NCI-H345 (cell line): ENCODE measurements at places on chromosomes 3 and 15.

GRCh38 chr3:197030379-197031314 lies 1.0 kb upstream of the MELTF start:
- DNase-seq, result no peak

DNA sequence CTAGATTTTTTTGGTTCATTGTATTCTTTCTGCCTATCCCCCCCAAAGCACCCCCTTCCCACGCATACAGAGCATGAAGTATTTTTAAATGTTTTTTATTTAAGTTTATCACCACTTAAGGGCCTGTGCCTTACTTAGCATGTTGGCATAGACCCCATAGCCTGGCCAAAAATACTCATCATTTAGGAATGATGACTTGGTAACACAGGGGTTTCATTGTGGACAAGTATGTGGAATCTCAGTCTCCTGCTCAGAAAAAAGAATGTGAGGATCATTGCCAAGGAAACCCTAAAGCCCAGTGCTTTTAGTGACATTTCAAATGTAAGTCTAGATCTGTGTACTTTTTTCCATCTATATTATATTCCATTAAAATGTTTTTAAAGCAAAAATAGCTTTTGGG lies 146.3 kb downstream of the ALCAM start:
- DNase-seq, result no peak

DNA sequence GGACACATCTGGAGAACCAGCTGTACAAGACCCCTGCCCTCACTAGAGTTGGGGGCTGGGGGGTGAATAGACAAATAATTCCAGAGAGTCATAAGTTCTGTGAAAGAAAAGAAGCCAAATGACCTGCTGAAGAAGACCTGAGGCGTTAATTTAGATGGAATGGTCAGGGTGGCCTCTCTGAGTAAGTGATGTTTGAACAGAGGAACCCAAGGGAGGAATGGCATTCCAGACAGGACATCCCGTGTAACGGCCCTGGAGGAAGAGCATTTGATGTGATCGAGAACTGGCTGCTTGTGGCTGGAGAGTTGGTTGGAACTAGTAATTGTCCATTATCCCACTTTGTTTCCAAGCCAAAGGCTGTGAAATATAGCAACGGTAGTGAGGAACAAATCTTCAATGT lies 1.7 kb downstream of the NR2C2 start:
- no peak for DNase-seq

DNA sequence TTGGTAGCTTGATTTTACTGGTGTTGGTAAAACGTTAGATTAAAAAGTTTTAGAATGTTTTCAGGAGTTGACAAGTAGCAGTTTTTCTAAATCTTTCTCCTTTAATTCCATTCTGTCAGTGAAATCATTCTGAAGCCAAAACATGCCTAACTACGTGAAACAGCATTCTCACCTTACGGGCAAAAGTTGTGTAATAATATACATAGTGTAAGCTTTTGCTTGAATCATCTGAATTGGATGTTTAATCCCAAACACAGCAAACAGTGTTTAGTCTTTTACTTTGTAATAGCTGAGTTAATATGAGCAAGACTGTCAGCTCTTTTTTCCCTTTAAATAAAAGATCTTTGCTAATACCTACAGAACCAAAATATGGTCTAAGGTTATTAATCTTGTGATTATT lies 100.6 kb downstream of the CYP19A1 start:
- no peak for DNase-seq

DNA sequence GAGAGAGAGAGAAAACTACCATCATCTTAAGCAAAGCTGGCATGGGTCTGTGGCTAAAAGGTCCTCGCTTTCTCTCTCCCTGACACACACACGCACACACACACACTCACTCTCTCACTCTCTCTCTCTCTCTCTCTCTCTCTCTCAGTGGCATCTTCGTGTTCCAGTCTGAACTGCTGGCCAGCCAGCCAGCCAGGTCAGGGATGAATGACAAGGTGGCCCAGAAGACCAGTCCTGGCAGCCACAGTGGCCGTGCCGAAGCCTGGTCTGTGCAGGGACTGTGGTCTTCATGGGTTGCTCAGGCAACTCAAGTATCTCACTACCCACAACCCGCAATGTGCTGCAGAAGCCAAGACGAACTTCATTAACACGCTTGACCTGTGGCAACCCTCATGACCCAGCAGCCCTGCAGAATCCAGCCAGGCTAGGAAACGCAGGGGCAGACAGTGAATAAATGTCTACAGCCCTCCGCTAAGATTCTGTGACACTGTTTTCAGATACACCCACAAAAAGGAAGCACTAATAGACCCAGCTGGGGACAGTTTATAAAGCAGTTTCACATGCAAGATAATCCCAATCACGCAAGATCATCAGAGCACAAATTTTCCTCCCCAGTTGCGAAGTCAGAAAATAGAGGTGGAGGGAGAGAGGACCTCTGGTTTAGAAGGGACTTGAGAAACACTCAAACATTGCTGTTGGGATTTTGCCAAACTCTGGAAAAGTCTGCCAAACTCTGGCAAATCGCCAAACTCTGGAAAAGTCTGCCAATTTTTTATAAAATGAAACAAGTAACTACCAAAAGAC lies 66.4 kb downstream of the XXYLT1 start:
- peak; percentile 85 for DNase-seq

- DNase-seq, result no peak
Measured at GRCh38 chr15:40249477-40250303, 10.8 kb downstream of the PAK6 start.

GRCh38 chr3:149114458-149114857 lies 15.0 kb upstream of the HPS3 start:
- DNase-seq, result no peak

DNA sequence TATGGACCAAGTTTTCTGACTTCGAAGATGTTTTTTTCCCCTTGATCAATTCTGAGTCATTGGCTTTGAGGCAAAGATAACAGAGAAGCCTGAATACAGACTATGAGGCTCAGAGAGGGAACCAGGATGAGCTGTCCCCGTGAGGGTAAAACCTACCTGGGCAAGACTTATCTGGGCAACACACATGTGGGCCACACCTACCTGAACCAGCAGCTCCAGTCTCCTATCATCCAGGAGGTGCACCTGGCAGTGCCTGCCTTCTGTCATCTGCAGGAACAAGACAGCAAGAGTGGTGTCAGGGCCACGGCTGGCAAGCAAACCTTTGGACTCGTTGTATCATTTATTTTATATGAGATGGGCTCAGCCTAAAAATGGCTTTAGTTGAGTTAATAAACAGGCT lies 72.6 kb downstream of the FRMD4B start:
- no peak for DNase-seq

- no peak for DNase-seq
Measured at GRCh38 chr15:58229297-58229768, 91.2 kb downstream of the AQP9 start.

DNA sequence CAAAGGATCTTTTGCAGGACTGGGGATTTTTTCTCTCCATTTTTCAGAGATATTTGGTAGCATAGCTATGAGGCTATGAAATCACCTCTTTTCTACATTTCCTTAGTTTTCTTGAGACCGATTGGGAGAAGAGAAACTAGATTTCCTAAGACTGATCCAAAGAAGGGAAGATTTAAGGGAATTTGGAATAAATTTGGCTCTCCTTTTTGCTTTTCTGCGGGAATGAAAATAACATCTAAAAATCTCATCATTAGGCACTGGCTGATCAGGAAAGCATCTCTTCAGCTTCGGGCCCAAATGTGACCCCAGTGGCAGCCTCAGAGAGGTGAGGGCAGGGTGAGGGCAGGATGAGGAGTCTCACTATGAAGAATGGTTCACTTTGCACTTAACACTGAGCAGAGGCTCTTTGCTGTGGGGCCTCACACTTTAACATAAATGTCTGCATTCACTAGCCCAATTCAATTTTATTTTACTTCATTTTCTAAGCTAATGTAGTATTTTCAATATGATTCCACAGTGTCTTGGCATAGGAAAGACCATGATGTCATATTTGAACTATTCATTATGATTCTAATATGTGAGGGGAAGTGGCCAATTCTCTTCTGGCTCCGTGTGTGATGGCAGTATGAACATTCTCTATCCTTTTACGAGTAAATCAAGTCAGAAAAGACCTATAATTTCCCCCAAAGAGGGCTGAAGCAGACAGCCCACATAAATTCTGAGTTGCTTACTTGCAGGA lies 193.2 kb downstream of the MEX3B start:
- no peak for DNase-seq

GRCh38 chr15:62506217-62506805 lies 341.2 kb upstream of the C2CD4B start:
- no peak for DNase-seq

DNA sequence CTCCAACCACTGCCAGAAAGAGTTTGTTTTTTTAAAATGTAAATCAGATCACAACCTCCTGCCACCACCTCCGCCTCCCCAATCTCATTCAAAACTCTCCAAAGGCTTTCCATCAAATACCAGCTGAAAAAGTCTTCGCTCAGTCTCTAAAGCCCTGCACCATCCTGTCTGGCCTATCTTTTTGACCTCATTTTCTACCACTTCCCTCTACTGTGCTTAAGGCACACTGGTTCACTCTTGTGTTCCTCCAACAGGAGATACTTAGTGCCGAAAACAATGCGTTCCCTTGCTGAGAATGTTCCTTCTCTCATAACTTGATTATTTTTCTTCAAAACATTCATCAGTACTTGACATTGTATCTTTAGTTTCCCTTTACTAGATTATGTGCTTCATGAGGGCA lies 3.5 kb downstream of the BTBD1 start:
- no peak for DNase-seq

DNA sequence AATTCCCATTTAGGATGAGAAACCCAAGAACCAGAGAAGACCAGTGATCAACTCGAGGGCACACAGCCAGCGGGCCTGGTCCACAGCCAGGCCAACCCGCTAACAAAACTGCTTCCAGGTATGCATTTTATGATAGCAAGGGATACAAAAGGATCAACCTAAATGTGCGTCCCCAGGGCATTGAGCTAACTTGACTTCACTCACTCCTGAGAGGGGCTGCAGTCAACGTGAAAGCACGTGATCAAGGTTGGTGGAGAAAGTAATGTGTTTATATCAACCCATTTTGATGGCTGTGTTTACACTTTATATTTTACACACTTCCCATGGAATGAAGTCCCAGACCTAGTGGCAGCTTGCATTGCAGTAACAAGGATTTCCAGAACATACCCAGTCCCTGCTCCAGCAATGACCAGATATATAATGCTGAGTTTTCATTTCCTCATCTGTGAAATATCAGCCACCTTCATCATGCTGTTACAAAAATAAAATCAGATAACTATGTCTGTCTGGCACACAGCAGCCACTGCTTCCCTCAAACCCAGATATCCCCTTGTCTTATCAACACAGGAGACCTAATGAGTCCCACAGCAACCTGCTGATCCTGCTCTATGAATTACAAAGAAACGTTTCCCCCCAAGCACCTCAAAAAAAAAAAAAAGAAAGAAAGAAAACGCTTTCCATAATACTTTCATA lies 2.0 kb downstream of the KLHL6 start:
- no peak for DNase-seq

GRCh38 chr3:1263121-1263520 lies 170.3 kb downstream of the CNTN6 start:
- no peak for DNase-seq

- DNase-seq, result no peak
Measured at GRCh38 chr3:28934126-28934813, 346.6 kb upstream of the RBMS3 start.

- DNase-seq, result no peak
Measured at GRCh38 chr3:159992589-159992988, 4.0 kb downstream of the IL12A start.

DNA sequence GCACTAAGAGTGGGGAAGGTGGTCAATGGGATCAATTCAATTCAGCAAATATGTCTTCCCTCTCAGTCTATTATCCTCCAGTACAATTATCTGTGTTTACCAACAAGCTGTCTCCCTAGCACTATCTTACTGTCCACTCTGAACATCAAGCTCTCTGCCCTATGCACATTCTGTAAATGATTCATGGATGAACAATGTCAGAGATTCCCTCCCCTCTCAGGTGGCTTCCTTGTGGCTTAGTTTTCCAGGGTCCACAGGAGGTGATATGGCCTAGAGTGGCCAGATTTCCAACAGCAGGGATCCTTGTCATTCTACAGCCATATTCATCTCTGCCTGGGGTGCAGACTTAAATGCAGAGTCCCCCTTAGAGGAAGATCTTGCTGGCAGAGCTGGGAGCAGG lies 225.1 kb downstream of the UACA start:
- no peak for DNase-seq

DNA sequence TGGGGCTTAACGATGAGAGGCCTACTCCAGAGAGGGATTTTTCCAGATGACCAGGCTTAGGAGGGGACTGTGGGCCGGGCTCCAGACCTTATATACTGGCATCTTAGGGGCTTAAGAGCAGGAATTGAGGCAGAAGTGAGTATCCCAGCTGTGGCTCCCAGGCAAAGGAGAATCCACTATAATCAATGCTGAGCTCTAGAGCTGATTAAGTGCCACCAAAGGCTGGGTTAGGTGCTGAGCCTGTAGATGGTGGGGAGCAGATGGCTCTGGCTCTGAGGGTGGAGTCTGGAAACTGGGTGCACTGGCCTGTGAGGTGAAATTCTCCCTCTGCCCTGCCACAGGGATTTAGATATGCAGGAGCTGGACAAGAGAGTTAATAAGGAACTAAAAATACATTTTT lies 23.2 kb downstream of the IRAK2 start:
- no peak for DNase-seq

DNA sequence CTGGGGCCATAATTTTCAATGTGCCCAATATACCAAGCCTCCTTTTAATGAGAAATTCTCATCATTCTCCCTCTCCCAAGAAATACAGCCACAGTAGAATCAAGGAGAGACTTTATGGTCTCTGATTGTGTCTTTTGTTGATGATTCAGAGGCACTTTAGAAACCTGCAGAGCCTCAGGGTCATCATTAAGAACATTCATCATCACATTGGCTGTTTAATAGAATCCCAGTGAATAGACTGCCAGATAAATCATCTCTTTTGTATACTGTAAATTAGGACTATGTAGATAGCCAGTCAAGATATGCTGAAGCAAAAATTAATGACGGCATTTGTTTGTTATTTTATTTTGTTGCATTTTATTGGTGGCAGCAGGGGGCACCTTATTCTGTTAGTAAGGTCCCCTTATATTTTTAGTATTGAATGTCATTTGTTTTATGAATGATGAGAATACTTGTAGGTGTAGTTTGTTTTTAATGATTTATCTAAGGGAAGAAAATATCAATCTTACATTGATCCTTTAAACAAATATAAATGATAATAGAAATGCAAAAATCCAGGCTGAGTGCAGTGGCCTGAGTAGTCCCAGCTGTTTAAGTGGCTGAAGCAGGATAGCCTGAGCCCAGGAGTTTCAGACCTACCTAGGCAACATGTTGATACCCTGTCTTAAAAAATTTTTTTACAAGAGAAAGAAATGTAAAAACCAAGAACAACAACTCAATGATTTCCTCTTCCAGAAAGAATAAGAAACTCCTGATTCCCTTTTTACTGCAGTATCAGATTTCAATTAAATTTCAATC lies 138.8 kb downstream of the ZBBX start:
- DNase-seq, result no peak
